Hypothalamus (tissue), 51 donors: ENCODE measurements at places on chromosomes 6 and 20.

DNA sequence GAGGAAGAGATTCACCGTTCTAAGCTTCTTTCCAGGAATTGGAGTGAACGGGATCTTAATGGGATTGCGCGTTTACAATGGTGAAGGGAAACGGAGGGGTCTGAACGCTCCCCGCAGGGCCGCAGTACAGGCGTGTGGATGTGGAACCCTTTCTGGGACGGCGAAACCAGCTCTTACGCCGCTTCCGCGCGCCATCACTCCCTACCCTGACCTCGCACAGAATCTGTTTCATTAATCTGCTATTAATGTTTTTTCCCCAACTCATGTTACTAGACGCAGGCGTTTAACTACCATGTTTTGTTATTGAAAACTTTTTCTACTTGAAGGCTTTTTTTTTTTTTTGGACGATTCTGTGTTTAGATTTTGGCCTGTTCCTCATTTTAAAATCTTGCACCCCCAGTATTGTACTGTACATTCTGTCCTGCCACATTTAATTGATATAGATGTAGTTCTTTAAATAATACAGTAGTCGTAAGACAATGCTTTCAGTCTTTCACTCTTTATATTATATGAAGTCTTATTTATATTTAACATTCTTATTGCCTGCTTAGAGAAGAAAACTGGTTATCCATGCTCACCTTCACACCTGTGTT lies 696 bp upstream of the SUPT3H start:
- DNase-seq, result no peak

- no peak for DNase-seq
These were observed 469.8 kb upstream of the AGPAT4 start for GRCh38 chr6:161743509-161744178.

GRCh38 chr6:22008248-22008836 lies 288.5 kb downstream of the PRL start:
- DNase-seq, result no peak

DNA sequence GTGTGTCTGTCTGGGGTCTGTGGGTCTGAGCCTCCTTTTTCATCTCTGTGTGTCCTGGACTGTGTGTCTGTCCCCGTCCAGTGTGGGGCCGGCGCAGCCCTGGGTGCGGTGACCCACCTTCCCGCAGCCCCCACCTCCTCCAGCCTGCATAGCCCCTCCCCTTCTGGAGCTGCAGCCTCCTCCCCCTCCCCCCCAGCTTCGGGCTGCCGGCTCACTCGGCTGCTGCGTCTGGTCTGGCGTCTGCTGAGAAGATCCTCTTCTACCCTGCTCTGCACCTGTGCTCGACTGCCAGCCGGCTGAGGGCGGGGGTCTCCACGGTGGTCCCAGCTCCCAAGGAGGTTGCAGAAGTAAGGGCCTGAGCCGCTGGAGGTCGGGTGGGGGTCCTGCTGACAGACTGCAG lies 7.6 kb upstream of the LKAAEAR1 start:
- no peak for DNase-seq

GRCh38 chr6:6452002-6452401 lies 131.5 kb upstream of the F13A1 start:
- DNase-seq, result no peak

GRCh38 chr6:84123186-84123585 lies 89.6 kb downstream of the MRAP2 start:
- no peak for DNase-seq

DNA sequence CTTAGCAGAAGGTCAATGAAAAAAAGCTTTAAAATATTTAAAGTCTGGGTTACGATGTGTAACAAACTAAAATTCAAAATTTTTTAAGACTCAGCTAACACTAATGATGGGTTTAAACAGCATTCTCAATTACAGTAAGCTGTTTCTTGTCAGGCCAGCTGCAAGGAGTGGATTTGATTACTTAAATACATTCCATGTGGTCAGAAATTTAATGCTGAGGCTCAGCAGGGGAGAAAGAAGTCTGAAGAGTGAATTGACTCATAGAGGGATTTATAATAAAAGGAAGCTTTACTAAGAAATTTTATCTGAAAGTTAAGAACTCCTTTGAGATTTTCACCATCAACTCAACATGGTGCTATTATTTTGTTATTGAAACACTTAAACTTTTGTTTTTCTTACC lies 398.6 kb downstream of the KHDRBS2 start:
- no peak for DNase-seq

DNA sequence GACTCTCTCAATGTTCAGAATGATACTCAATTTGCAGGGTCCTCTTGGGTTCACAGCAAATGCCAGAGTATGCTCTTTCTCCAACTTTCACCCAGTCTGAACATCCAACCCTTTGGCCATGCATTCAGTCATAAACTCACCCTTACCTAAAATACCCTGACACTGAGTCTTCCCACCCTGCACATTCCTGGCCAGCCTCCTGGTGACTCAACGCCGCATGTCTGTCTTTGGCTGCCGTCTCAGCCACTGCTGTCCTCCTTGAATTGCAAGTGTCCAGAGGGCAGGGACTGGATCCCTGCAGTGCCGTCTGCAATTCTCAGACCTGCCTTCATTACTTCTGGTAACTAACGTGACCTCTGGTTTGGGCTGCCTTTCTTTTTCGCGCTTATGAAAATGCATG lies 593.4 kb downstream of the QKI start:
- no peak for DNase-seq

GRCh38 chr6:36296240-36296639 lies 26.4 kb downstream of the PNPLA1 start:
- DNase-seq, result no peak

GRCh38 chr6:161029195-161029809 lies 37.7 kb downstream of the MAP3K4 start:
- DNase-seq, result no peak
